ENCODE measurements at places on chromosomes 5 and 9.
A peak's percentile ranks its signal among the peaks of the same experiment; 100 is the strongest.

DNA sequence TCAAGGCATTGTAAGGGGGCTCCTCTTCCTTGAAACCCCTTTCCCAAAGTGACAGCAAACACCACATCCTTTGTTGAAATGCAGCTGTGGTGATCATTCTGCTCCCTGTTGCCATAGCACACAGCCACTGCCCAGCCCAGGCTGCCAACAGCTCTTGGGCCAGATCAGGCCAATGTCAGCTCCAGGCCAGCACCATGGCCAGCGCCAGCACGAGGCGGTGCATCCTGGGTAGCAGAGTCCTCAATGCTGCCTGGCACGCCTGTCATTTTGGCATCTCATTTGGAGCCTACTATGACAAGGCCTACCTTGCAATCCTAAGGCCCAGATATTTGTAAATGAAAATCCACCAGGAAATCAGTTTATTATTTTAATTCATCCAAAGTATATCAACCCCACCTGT is 390.6 kb downstream of the DNAH5 start:
- DNase-seq, result no peak

- DNase-seq, result peak; percentile 89
These were observed 85.0 kb upstream of the MELK start for GRCh38 chr9:36487482-36488388.

DNA sequence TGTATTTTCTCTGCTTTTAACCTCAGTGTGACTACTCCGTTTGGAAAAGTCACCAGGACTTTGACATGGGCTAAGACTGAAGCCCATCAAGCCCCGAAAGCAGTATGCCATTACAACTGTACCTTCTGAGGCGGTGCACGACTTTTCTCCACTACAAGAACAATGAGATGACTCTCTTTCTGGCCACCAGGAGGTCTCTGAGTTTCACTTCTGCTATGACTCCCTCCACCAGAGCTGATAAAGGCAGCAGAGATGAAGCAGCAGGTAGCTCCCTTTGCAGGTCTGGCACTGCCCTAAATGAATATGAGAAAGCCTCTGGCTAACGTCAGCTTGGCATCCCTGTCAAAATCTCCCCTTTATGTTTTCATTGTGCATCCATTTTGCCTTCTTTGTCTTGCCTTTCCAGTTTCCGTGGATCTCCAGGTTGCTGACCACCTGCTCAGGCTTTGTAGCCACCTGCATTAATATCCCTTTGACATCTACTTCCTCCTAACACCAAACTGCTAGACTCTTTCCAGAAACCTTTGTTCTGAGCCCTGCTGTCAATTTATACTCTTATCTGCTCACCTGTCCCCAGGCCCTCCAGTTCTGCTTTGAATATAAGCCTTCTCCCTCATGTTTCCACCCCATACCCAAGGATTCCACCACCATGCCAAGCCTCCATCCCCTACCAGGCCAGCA is 221.7 kb downstream of the ZNF608 start:
- no peak for DNase-seq

- DNase-seq, result no peak
These were observed 269.9 kb downstream of the MTRR start for GRCh38 chr5:8138884-8139283.

GRCh38 chr9:136544548-136544963 is 1.3 kb downstream of the NOTCH1 start:
- DNase-seq, result no peak

DNA sequence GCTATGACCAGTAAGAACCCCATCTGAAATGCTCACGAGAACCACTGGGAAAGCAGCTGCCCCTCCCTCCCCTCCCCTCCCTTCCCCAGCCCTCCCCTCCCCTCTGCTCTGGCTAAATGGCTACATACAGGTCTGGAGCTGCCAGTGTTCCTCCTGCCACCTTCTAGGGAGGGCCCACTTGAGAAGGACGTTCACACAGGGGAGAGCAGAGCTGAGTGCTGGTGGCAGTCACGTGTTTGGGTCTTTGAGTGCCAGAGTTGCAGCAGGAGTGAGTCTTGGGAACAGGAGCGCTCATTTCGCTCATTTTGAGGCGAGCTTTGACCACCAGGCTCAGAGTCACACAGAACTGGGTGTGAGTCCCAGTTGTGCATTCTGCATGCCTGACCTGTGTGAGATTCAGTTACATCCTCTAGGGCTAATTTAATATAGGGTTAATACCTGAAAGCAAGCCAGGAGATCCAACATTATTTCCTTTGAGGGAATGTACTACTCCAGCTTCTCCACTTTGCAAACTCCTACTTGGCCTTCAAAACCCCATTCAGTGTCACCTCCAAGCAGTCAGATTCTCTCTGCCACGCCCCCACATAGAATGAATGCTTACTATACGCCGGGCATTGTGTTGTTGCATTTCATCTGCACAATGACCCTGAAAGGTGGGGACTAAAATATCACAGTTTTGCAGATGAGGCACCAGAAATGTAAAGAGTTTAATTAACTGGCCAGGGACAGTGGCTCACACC is 25.1 kb downstream of the CPLX2 start:
- no peak for DNase-seq

DNA sequence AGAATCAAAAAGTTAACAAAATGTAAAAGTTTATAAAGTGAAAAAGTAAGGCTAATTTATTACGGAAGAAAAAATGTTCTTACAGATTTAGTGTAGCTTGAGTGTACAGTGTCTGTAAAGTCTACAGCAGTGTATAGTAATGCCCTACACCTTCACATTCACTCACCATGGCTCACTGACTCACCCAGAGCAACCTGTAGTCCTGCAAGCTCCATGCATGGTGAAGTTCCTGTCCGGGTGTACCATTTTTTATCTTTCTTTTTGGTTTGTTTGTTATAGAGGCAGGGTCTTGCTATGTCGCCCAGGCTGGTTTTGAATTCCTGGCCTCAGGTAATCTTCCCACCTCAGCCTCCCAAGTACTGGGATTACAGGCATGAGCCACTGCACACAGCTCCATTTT is 93.6 kb downstream of the MED27 start:
- DNase-seq, result no peak
